ENCODE measurements at places on chromosomes 5 and 9.
A peak's percentile ranks its signal among the peaks of the same experiment; 100 is the strongest.

- DNase-seq, result no peak
These were observed 1.5 kb downstream of the SH3GLB2 start for GRCh38 chr9:129026442-129027223.

GRCh38 chr9:81108821-81109220, 580.5 kb downstream of the TLE1 start:
- DNase-seq, result no peak

GRCh38 chr9:116757030-116757429, 69.9 kb downstream of the TRIM32 start:
- no peak for DNase-seq

- no peak for DNase-seq
These were observed 14.6 kb upstream of the BTF3 start for GRCh38 chr5:73483676-73484075.

DNA sequence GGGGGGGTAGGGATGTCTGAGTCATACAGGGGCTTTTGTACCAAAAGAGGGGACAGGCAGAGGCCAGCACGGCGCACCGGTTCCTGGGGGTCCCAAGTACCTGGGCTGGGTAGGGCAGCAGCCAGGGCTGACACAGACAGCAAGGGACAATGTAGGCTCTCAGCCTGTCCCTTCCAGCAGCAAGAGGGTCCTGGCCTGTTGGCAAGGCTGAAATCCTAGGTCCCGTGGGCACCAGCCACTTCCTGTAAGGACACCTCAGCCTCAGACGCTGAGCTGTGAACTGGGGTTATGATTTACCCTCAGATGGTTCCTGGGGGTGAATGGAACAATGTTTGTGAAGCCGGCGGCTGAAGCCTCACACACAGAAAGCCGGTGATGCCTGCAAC, 41.3 kb downstream of the NACC2 start:
- peak; percentile 8 for DNase-seq

DNA sequence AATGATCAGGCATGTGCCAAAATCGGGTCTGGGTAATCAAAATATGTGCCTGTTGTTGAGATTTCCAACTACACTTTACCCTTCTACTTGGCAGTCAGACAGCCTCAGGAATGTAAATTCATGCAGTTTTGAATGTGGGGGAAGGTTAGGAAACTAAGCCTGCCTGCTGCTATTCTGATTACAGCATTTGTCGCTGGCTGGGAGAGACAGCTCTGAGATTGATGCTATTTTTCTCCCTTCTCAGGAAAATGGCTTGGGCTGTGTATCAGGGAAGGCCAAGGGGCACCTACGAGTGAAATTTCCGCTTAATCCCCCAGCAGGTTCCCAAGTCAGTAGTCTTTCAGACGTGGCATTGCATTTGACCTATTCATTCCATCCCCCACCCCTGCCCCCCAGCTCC, 3.6 kb upstream of the RGS7BP start:
- DNase-seq, result no peak

- no peak for DNase-seq
These were observed 13.2 kb downstream of the ZFAND5 start for GRCh38 chr9:72351538-72352453.

- DNase-seq, result no peak
These were observed 14.9 kb downstream of the SPAAR start for GRCh38 chr9:35923927-35924763.

GRCh38 chr9:33988219-33988890, 60.3 kb downstream of the UBAP2 start:
- DNase-seq, result peak; percentile 77

DNA sequence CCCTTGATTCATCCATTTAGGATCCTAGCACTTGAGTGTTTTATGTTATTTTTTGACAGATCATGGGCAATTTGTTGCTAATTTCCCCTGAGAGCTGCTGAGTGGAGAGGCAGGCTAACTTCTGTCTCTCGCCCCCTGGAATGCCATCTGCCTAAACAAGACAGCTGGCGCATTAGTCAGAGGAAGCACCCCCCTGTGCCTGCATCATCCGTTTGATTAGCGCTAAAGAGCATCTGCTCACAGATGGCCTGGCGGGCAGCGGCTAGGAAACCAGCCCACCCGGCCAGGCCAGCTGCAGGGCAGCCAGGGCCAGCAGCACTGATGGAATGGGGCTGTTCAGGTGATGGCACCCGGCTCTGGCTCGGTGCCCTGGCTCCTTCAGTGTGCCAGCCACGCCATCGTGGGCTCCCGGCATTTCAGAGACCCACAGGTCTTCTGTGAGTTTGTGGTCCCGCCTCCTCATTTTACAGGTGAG, 22.9 kb upstream of the ASS1 start:
- DNase-seq, result no peak

GRCh38 chr5:71828291-71829040, 109.4 kb downstream of the CARTPT start:
- no peak for DNase-seq

GRCh38 chr5:4947106-4947505, 193.0 kb upstream of the ADAMTS16 start:
- DNase-seq, result no peak

DNA sequence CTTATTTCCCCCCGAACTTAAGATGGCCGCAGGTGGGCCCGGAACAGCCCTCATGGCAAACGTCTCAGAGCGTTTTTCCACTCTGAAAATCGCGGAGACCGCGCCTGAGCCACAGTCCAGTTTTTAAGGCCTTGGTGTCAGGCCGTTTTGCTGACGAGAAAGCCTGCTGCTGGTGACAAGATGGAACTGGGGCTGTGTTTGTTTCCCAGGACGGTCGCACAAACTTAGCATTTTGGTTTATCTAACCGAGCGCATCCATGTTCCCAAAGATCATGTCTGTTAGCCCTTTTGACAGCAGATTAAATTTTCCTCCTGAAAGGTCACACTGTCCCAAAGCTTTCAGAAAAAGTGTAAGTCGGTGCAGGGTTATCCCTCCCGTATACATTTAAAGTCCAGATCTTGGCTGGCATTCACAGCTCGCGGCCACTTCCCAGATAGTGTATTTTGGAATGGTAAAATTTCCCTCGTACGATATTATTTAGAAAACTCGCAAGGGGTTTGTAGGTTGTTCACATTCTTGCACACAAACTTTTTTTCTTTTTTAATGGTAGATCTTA, 812 bp downstream of the SREK1 start:
- no peak for DNase-seq

- peak; percentile 7 for DNase-seq
These were observed 76.8 kb downstream of the ZDHHC21 start for GRCh38 chr9:14616188-14616982.

GRCh38 chr5:148998174-148998797, 64.6 kb downstream of the SH3TC2 start:
- peak; percentile 34 for DNase-seq

GRCh38 chr5:169656125-169656901, 19.2 kb downstream of the DOCK2 start:
- peak; percentile 61 for DNase-seq

- no peak for DNase-seq
These were observed 84.3 kb upstream of the HAND1 start for GRCh38 chr5:154562244-154562880.

DNA sequence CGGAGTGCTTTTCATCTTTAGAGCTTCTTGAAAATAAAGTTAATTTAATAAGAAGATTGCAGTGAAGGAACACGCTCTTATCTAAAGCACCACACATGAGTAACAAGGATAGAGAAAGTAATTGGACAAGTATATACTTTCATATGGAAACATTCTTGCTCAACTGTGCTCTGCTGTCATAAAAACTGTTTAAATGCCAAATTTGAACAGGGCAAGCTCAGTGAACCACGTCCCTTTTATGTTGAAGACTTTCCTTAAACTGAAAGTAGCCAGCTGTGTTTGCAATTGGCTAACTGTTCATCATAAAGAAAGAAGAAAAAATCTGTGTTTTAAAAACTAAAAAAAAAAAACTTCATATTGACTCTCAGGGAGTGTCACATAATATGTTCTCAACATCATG, 1610.7 kb upstream of the C9orf72 start:
- no peak for DNase-seq

DNA sequence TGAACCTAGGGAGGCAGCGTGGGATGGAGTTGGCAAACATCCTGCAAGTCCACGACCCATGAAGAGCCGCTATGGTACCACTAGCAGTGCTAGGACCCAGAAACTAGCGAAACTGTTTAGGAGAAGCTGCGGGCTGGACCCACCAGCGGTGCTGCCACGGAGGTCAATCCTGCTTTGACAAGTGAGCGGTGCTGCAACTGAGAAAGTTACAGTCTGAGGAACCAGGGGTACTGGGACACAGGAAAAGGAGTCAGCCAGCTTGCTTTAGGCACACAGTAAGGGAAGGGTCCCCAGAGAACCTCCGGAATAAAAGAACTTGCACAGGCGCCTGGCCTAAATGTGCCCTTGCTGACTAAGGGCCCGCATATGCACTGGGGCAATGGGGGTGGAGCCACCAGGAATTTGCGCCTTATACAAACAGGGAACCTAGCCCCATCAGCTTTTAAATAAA, 23.6 kb upstream of the ANXA2R start:
- DNase-seq, result no peak

GRCh38 chr9:124370896-124371582, 44.2 kb downstream of the PSMB7 start:
- no peak for DNase-seq

GRCh38 chr9:4131946-4132345, 167.9 kb downstream of the GLIS3 start:
- no peak for DNase-seq

- no peak for DNase-seq
These were observed 24.8 kb downstream of the CCNJL start for GRCh38 chr5:160287378-160288051.

- no peak for DNase-seq
These were observed 128.0 kb upstream of the MSX2 start for GRCh38 chr5:174596429-174596828.

GRCh38 chr5:88745093-88745696, 137.8 kb downstream of the MEF2C start:
- DNase-seq, result no peak

DNA sequence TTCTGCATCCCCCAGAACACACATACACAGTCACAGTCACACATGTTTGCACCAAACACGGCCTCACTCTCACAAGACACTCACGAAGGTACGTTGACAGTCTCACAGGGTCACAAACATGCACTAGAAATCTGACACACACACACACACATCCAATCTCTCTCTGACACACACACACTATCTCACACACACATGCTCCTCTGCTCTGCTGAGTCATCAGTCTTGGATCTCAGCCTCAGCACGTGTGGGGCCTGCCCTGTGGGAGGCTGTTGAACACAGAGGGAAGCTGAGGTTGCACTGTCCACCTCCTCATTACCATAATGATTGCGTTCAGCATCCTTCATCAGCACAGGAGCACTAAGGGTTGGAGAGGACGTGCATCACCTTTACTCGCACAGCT, 188.8 kb downstream of the MTRR start:
- no peak for DNase-seq

DNA sequence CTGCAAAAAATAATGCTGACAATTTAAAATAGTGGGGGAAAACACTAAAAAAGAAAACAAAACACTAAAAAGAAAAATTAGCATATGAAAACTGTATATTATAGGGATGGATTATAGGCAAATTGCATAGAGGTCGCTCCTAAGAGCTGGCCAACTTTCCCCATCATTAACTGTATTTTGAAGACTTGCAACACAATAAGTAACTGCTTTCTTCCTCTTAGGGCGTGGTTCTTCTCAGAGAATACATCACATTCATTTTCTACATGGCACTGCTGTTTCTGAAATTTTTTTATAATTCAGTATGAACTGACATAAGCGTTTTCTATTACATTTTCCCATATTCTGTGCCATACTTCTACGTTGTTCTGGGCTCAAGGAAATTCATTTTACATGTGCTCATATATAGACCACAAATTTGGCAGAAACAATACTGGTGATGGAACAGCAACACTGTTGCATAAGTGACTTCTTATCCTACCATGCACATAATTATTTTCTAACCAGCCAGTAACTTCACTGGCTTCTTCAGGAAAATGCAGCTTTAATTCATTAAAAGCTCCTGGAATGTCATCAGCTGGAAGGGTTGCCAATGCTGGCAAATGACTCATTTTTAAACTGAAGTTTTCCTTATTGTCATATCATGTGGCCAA, 171.2 kb upstream of the DMAC1 start:
- no peak for DNase-seq

DNA sequence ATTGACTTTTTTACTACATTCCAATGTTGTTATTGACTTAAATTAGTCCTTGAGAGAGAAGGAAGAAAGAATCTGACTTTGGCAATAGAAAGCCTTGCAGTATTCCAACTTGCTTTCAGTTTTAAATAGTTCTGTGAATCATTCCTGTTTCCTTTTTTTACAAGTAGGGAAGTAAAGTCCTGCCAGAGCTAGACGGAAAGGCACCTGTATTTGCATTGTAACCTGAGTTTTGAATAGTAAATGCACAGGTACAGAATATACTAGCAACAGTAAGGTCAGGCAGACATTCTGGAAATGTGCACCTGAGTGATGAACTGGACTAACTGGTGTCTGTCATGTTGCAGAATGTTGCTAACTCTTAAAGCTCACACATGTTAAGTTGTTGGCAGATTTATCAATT, 100.9 kb downstream of the PRKACG start:
- DNase-seq, result no peak

DNA sequence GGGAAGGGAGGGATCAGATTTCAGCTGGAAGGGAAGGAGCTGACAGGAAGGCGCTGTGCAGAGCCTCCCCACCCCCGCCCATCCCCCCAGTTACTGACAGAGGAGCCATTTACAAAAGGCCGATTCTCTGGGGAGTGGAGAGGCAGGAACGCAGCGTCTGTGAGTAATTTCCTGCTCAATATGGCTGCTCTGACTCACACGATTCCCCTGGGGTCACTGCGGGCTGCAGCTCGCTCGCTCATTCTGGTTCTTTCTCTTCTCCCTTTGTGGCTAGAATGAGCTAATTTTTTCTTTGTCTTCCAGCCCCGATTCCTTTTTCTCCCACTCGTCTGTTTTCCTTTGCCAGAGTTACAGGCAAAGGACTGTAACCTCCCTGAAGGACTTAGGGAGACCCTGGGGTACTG, 28.8 kb downstream of the PTPA start:
- DNase-seq, result peak; percentile 90

DNA sequence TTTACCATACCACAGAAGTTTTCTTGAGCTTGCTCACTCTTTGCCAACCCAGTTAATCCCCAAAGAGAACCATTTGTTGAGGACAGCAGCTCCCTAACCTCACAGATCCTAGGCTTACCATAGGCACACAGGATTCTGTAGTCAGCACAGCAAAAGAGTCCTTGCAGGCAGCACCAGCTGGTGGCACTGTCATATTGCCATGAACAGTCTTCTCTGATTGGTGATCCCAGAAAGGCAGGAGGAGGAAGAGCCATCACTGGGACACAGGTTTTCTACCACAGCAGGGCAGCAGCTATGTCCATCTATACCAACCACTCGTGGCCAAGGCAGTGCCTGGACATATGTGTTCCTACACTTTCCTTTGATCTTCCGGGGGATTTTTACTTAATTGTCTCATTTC, 297.1 kb upstream of the CD180 start:
- peak; percentile 6 for DNase-seq

GRCh38 chr5:160555581-160555970, 133.9 kb downstream of the PTTG1 start:
- no peak for DNase-seq

- DNase-seq, result no peak
These were observed 66.8 kb upstream of the MAP1B start for GRCh38 chr5:72040513-72040912.
